AG04450 (cell line): ENCODE measurements at places on chromosomes 3 and 15. TPM values are rescaled to one million over a fixed set of nuclear protein-coding genes. Genes with fewer than 3 reads are reported as not detected.
A peak's percentile ranks its signal among the peaks of the same experiment; 100 is the strongest.

DNA sequence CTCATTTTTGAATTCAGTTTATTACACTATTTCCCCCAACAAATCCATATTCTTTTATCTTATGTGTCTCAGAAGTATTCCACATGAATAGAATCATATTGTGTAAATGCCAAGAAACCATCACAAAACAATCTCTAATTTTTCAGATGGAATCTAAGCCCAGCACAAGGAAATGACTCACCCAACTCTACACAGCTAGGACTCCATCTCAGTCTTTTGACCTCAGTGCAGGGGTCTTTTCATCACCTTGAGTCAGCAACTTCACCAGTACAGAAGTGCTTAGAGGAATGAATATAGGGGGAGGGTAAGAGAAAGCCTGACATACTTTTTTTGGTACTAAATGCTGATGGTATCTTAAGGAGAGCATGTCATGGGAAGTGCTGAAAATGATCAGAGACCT lies 169.3 kb upstream of the LRRN1 start:
- DNase-seq: no peak

Gene BTLA
- polyA plus RNA-seq: not detected in 2 replicates

Gene NOP10
- 262 and 363 TPM in 2 replicates for polyA plus RNA-seq

DNA sequence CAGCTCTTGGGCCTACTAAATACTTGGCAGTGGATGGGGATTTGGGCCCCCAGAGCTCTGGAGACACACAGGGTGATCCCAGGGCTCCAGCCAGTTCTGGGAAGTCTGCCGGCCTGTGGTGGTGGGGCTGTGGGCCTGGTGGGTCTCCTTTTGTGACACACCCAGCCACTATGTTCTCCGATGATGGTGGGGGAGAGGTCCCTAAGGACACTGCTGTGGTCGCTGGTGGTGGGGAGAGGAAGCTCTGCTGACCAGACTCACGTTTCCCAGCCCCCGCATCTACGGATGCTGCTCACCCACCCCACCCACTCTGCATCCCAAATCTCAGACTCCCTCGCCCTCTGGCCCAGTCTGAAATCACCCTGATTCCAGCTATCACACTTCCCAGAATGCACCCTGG lies 396 bp downstream of the PLA2G4D start:
- no peak for DNase-seq

Gene FBN1
- polyA plus RNA-seq: 424 and 530 TPM in 2 replicates

DNA sequence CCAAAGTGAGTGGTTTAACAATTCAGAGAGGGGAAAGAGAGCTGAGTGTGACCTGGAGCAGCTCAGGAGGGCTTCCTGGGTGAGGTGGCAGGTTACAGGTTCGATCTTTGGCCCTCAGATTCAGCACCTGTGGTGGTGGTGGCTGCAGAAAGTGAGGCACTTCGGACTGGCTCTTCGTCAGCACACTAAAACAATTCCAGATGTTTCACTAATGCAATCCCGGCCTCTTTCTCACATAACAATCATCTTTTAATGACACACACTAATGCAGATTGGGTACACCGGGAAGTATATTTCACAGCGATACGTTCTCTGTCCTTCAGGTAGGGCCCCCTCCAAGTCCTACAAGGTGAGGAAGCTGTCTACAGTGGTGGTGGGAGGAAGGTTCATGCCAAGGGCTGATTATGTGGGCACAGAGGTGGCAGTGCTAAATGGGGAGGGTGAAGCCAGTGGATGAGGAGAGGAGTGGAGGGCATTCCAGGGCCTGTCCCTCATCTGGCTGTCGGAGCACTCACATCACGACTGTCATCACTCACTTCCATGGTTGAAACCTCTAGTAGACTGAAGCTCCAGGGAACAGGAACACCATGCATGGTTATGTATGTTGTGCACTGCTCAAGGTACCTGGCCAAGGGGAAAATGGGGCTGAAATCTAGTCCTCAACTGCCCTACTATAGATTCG lies 171.1 kb downstream of the RAB11A start:
- no peak for DNase-seq

Gene LOXL1
- 114 and 206 TPM in 2 replicates for polyA plus RNA-seq

DNA sequence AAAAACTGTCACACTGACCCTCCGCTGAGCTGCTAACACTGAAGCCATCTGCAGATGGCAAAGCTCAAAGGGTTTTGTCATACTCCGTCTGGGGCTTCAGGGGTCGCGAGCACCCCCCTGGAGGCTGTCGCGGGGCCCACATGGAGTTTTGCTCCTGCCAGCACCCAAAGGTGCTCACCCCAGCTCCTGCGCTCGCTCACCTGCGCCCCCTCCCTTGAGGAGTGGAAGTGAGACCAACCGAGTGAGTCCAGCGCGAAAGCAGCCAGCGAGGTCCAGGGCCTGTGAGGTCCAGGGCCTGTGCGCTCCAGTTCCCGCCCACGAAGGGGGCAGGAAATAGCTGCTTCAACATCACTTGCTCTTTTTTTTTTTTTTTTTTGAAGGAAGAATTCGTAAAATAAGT lies 208.5 kb downstream of the ROBO2 start:
- DNase-seq: no peak

Gene LARP6
- polyA plus RNA-seq: 188 and 235 TPM in 2 replicates

DNA sequence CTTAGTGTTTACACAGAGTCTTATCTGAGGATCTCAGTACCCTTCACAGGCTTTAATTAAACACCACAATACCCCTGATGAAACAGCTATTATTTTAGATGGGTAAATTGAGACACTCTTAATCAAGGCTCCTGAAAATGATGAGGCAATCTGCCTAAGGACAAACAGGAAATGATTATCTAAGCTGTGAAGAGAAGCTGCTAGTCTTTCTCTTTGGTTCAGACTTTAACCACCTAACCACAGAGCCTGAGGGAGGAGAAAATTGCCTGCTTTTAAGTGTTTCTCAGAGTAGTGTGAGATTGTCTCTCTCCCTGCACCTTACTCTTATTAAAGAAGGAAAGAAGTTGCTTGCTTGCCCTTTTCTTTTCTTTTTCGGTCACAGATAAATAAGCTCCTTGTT lies 364.3 kb upstream of the ADAMTS9 start:
- no peak for DNase-seq

DNA sequence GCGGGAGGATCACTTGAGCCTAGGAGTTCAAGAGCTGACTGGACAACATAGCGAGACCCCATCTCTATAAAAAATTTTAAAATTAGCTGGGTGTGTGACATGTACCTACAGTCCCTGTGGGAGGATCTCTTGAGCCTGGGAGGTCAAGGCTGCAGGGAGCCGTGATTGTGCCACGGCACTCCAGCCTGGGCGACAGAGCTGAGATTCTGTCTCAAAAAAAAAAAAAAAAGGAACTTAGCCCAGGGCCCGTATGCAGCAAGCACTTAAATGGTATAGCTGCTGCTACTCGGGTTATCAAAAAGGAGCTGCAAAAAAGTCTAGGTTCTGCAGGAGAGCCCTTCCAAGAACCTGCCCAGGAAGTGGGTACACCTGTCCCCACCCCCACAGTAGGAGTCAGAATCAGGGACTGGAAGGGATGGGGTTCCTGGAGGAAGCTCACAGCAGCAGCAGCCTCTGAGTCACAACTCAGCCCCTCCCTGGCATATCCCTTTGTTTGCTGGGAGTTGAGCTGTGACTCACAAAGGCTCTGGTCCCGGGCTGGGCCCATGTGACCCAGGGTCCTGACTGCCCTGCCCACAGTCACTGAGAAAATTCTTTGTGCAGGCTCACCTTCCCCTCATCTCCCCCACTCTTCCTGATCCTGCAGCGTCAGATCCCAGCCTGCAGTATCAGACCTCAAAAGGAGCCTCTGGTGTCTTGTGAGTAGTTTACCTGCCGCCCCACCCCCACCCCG lies at the start of gene SPATA12:
TSS of gene SPATA12 (plus strand) at position 576 of the 733 bp plus-strand sequence. CDS start 13,031 bp downstream, outside the sequence.
- peak; percentile 45 for DNase-seq

DNA sequence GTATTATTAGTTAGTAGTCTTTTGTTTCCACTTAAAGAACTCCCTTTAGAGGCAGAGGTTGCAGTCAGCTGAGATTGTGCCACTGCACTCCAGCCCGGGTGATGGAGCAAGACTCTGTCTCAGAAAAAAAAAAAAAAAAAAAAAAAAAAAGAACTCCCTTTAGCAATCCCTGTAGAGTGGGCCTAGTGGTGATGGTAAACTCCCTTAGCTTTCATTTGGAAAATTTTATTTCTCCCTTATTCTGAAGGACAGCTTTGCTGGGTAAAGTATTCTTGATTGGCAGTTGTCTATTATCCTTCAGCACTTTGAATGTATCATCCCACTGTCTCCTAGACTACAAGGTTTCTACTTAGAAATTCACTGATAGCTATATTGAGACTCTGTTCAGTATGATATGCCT lies 46.0 kb downstream of the RPL39L start:
- DNase-seq: no peak

DNA sequence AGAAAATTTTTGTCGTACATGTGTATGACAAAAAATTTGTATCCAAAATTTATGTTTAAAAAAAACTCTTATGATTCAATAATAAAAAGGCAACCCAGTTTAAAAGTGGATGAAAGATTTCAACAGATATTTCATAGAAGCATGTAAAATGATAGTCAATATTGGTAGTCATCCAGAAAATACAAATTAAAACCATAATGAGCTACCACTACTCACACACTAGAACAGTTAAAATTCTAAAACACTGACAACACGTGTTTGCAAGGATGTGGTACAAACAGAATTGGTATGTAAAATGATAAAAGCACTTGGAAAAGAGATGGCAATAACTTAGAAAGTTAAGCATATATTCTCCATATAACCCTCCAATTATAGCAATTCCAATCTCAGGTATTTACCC lies 303.0 kb upstream of the NR2F2 start:
- no peak for DNase-seq

Gene PLA1A
- polyA plus RNA-seq: not detected in 2 replicates

- no peak for DNase-seq
Measured at GRCh38 chr3:113557374-113557773, 25.0 kb downstream of the SIDT1 start.

DNA sequence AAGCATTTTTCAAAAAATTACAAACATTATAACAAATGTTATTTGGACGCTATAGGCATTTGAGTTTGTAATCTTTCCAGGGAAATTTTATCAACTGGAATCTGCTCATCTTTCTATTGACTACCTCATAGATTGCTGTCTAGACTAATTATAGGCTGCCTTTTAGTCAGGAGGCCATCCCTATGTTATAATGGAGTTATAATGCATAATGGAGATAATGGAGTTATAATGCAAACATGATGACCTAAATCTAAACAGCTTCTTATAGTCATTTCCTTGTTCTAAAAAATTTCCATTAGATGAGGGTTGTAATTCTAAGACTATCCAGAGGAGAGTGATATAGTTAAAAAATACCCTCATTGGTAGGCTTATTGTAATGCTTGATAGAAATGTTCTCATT lies 226.4 kb downstream of the SI start:
- DNase-seq: no peak

DNA sequence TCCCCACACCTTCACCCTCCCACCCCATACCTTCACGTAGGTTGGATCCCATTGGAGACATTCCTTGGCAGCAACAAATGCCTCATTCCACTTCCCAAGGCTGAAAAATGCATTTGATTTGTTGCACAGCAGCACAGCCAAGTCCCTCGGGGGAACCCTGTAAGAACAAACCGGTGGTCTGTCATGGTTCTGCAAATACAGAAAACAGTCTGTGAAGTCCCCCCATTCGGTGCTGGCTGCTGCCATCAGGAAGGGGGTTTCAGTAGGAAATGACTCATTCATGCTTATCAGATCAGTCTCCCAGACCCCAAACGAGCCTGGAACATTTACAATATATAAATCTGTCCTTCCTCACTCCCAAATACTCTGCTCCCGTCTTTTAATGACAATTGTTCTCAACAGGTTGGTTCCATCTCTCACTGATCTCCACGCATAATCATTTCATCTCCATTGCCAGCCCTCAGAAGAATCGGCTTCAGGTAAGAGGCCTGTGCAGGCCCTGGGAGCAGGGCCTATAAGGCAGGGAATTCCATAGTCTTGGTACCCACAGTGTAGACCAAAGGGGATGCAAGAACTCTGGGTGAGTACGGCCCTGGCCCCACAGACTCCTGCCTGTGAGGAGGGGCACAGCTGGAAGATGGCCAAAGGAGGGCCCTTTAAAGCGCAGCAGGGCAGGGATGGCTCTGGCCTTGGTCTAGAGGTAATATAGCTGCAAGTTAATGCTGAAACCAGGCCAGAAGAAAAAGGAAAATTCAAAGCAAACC lies 41.6 kb downstream of the TRANK1 start:
- DNase-seq: no peak

Gene NANOGP8
- polyA plus RNA-seq: 0.11 and 0.15 TPM in 2 replicates

DNA sequence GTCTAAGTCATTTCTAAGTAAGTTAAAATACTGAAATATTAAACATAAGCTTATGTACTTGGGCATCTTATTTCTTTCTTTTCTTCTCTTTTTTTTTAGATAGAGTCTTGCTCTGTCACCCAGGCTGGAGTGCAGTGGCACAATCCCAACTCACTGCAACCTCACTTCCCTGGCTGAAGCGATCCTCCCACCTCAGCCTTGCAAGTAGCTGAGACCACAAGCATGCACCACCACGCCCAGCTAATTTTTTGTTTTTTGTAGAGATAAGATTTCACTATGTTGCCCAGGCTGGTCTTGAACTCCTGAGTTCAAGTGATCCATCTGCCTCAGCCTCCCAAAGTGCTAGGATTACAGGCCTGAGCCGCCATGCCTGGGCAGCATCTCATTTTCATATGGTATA lies 16.0 kb upstream of the ZNF710 start:
- no peak for DNase-seq

Gene STAC
- polyA plus RNA-seq: 1.5 TPM in 2 replicates

- no peak for DNase-seq
Measured at GRCh38 chr15:85500060-85500708, 119.8 kb downstream of the AKAP13 start.

- DNase-seq: no peak
Measured at GRCh38 chr3:193852901-193853300, 259.9 kb downstream of the OPA1 start.

- DNase-seq: peak; percentile 26
Measured at GRCh38 chr3:118075873-118076272, 958.8 kb downstream of the IGSF11 start.

Gene CYP8B1
- not detected in 2 replicates for polyA plus RNA-seq

DNA sequence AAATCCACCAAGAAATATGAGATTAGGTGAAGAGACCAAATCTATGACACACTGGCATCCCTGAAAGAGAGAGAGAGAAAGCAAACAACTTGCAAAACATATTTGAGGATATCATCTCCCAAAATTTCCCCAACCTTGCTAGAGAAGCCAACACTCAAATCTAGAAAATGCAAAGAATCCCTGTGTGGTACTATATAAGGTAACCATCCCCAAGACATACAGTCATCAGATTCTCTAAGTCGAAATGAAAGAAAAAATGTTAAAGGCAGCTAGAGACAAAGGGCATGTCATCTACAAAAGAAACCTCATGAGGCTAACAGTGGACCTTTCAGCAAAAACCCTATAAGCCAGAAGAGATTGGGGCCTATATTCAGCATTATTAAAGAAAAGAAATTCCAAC lies 622.1 kb upstream of the LMCD1 start:
- DNase-seq: no peak
